Bronchial epithelial cell (primary cell): ENCODE measurements at places on chromosomes 4 and X.
A peak's percentile ranks its signal among the peaks of the same experiment; 100 is the strongest.

DNA sequence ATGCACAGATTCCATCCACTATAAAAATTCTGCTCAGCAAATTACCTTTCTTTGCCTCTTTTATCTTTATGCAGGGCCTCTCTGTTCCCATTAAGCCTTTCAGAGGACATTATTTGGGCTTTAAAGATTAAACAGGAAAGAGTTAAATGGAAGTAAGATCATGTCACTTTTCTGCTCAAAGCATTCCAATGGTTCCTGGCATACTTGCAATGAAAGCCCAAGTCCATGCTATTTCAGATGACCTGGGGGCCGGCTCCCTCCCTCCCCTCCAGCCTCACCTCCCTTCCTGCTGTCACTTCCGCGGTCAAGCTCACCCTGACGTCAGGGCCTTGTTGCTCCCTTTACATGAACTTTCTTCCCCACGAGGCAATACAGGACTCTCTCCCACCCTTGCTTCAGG is 125.5 kb downstream of the C4orf51 start:
- peak; percentile 38 for DNase-seq

DNA sequence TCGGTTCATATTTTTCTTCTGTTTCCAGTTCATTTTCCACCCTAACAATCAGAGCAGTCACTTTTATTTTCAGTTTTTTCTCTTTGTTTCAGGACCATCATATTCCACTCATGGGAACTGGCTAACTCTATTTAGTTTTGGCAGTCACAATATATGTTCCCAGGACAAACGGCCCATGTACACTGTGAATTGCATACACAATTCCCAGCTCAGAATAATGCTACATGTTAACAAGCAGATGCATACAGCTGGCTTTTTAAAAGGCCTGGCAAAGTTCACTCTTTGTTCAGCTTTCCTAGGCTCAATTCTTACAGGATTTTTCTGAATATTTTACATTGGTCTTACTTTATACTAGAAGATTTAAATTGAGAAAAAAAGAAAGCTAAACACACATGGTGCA is 224.9 kb downstream of the ANKRD50 start:
- DNase-seq, result no peak

DNA sequence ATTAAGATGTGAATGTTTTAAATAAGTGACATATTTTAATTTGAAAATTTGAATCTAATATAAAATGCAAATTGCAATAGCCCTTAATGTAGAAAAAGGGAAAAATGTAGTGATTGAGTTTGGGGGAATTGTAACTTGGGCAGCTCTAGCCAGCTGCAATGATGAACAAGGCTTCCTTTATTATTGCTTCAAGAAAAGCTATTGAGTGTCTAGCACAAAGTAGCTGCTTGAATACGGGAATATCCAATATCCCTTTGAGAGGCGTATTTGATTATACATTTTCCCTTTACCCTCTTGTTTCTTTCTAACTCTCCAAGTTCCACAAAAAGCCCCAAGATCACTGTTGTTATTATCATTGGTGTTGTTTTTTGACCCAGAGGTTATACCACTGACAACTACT is 21.8 kb downstream of the IL1RAPL1 start:
- DNase-seq, result no peak

GRCh38 chrX:53190363-53190960 is 34.5 kb downstream of the KDM5C start:
- DNase-seq, result peak; percentile 1

- DNase-seq, result peak; percentile 30
These were observed 2.3 kb downstream of the IRF2 start for GRCh38 chr4:184471881-184472613.

DNA sequence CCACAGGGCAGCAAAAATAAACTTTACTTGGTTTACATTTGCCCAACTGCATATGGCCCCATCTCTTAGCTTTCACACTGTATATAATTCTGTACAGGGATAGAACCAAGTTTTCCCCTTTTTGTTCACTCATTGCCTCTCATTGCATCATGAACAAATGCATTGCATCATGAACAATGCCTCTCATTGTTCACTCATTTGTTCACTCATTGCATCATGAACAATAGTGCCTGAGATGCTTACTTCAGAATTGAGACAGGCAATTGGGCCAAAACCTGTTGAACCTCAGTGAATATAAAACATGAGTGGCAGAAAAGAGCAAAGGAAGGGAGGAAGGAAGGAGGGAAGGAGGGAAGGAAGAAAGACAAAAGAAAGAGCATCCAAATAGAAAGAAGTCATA is 98.2 kb downstream of the SOWAHB start:
- DNase-seq, result no peak

DNA sequence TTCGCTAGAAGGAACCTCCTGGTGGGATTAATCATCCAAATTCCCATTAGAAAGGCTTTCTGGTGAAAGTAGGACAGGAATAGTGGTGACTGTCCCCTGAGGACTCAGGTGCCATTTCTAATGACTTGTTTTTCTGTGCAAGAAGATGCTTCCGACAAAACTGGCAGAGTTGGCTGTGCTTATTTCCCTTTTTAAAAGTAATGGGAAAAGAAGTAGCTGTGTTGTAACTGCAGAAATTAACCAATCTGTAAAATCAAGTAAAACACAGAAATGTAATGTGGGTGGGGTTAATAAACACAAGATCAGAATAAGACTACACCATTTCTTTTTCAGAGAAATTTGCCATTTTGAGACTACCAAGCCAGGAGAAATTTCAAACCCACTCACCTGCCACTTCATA is 55.0 kb upstream of the FAM9B start:
- no peak for DNase-seq

- peak; percentile 60 for DNase-seq
These were observed 93.5 kb upstream of the UCP1 start for GRCh38 chr4:140662082-140662869.

DNA sequence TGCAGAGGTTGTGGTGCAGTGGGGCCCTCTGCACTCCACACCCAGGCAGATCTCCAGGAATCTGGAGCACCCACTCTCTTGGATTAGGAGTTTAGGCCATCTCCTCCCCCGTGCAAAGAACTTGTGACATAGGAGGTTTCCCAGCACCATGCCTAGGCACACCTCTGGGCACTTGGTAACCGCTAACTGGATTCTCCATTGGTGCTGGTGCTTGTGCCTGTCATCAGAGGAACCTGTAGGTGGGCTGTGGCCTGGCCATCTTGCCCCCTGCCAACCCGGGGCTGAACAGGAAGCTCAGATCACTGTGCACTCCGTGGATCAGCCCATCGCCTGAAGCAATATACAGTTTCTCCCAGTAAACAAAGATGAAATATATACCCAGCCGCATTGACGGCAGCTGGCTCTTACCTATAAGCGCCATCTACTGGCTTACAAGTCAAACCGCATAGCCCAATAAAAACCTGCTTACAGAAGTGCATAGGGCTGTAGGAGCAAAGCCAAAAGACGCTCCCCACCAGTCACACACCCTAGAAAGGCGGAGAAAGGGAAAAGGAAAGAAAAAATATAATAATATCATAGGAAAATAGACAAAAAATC is 19.1 kb upstream of the TEX13B start:
- DNase-seq, result peak; percentile 55

GRCh38 chr4:140935254-140935653 is 179.1 kb upstream of the TBC1D9 start:
- DNase-seq, result no peak

- no peak for DNase-seq
These were observed 339.2 kb upstream of the GATB start for GRCh38 chr4:152099981-152100378.

- DNase-seq, result no peak
These were observed 442 bp upstream of the MCUB start for GRCh38 chr4:109559625-109559982.

- DNase-seq, result no peak
These were observed 5.8 kb downstream of the MID1IP1 start for GRCh38 chrX:38806875-38807621.

GRCh38 chr4:25687773-25688172 is 32.1 kb downstream of the SLC34A2 start:
- DNase-seq, result no peak

DNA sequence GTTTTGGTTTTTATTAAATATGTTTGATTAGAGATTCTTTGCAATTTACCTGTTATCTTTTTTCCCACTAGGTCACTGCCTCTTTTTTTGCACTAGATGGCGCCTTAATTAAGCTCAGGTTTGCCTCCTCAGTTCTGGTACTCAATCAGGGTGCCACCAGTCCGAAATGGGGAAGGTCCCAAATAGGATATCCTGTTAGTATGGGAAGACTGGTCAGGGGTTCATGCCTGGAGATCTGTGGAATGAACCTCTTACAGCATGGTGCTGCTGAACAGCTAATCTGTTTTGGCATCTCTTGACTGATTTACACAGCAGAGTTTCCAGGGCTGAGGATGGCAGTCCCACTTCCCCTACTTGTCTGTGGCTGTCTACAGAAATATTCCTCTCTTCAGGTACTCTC is 24.2 kb upstream of the VSIG1 start:
- DNase-seq, result no peak

DNA sequence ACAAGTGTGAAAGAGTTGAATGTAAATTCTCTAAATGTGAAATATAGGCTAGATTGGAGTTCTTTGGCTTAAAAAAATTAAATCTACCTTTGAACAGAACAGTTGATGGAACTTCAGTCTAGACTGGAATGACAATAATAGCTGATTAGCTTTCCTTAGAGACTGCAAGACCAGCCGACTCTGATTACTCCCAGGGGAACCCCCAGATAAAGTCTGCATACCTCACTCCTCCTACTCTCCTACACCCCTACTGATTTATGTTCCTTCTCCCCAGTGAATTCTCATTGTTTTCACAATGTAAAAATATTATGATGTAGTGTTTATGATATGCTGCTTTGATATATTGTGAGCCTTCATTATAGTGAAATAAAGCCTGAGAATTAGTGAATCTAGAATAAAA is 241.3 kb downstream of the CFAP299 start:
- no peak for DNase-seq

DNA sequence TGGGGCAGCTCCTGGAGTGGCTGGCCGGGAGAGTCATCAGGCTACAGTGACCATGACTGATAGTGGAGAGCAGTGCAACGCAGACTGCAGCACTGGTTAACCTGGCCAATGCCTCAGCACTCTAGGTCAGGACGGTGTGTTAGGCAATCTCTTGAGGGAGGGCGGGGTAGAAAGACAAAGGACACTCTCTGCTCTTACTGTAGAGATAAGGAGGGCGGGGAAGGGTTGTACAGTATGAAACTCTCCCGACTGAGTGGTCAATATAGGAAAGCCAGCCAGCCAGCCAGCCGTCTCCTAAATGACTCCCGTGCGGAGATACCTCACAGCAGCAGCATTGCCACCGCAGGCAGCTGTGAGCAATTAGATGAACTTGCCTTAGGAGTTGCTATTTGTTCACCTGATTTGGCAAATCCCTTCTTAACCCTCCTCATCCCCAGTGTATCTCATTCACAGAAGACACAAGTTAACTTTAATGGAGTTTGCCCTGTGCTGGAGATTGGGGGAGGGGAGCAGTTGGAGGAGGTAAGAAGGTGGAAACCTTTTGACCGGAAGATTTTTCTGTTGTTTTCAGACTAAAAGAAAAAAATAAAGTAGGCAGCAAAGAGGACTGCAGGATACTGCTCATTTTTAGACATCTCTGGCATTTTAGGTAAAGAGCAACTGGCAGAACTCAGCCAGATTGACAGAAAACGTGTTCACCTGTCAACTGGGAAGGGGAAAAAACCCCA is 330.5 kb downstream of the HNRNPD start:
- peak; percentile 31 for DNase-seq

- no peak for DNase-seq
These were observed 76.3 kb downstream of the SYNPO2 start for GRCh38 chr4:118964891-118965411.

DNA sequence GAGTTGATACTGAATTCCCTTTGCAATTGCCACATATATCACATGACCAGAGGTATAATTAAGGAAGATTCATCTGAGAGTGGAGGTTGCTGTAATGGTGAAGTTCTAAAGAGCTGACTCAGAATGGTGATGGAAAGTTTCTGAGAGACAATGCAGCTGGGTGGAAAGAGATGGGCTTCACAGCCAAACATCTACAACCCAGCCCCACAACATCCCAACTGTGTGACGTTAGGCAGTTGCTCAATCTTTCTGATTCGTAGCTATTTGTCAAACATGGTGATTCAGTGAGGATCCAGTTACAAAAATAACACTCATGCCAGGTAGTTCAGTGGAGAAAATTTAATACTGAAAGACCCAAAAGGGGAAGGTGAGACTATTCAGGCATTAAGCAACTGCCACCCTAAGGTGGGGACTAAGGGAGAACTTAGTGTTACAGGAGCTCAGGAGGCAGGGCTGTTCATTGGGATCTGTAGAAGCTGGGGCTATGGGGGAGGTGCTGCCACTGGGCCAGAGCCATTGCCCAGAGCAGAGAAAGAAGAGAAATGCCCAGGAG is 6.9 kb upstream of the AFF1 start:
- DNase-seq, result peak; percentile 100

- no peak for DNase-seq
These were observed 201.2 kb upstream of the NWD2 start for GRCh38 chr4:37043342-37043741.

DNA sequence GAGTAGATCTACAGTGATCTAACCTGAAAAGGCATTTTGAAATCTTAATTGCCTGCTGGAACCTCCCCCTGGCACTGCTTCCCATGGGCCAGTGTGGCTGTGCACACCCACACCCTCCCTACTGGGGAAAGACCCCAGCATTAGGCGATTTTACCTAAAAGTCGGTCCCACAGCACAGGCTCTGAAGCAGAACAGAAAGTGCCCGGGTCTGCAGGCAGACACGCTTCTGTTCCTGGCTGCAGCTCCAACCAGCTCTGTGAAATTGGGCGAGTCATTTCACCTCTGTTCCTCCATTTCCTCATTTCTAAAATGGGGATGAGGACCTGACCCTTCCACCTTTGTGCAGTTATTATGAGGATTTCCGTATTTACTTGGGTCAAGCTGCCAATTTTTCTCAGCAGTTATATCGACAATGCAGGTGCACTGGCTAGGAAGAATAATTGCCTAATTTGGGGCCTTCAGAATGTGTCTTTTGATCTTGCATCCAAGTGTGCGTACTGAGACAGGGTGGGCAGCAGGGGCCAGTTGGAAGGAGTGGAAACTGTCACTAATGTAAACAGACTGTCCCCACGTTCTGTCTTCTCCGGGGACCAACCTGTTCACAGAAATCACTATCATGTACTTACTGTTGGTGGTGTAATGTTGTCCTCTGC is 7.1 kb downstream of the KLF3 start:
- DNase-seq, result no peak

- DNase-seq, result no peak
These were observed 644.7 kb upstream of the BOD1L1 start for GRCh38 chr4:14272206-14272605.

DNA sequence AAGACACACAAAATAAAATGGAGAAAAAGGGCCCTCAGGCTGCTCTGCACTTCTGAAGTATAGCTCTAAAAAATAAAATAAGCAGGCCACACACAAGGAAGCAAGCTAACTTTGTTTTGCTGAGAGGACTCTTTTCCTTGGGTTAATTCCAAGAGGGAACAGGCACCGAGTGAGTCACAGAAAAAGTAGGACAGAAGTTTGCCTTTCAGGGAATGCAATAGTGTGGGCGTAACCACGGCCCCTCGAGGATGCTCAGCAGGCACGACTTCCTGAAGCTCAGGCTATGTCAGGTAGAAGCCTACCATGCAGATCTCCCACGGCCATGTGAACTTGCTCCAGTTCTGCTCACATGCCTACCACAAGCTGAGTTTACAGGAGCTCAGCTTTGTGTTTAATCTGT is 22.1 kb downstream of the PPP1R2C start:
- DNase-seq, result peak; percentile 67
